Stimulated activated CD8-positive, alpha-beta memory T cell treated with anti-CD3 and anti-CD28 coated beads, Interleukin-15, amount 100 ng/mL, for 48 hours (primary cell): ENCODE measurements at places on chromosomes 11 and 22.

DNA sequence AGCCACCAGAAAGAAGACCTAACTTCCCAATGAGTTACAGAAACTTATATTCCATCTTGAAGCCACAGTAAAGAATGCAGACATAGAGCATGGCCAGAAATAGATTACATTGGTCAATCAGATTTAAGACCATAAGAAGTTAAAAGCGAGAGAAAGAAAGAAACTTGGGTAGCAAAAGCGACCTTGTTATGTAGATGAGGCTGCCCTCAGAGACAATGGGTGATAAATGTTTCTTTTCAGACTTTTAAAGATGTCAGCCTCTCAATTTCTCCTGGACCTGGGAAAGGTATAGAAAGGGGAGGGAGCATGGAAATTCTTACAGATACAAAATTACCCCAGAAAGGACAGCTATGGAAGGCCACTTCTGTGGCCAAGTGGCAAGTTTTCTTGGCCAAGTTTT is 732.6 kb upstream of the LUZP2 start:
- DNase-seq: no peak

GRCh38 chr11:120900643-120901042 is 123.3 kb upstream of the TBCEL start:
- DNase-seq: no peak

DNA sequence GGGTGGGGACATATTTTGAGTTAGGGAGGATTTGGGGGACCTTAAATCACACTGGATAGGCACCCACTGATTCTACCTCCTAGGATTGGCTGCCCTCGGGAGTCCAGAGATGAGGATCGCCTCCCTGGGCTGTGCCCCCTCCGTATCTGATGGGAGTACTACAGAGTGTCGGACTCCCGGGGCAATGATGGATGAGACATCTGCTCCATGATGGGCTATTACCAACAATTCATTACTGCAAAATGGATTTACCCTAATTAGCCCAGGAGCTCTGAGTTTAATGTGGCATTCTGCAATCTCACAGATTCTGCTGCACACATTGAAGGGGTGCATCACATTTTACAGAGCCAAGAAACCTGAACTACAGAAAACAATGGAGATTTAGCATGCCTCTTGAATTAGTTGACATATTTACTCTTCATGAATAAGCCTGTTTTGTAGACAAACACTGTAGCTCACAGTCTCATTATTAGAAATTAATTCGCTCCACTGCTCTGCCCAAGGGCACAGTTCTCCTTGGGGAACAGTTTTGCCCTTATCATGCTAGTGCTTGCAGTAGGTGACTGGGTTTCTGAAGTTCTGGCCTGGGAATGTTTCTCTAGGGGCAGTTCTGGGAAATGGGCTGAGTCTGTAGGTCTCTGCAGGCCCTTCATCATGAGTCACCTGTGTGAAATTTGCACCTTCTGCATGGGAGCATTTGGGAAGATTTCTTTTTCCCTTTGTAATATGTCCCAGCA is 217.1 kb upstream of the PLET1 start:
- DNase-seq: no peak

DNA sequence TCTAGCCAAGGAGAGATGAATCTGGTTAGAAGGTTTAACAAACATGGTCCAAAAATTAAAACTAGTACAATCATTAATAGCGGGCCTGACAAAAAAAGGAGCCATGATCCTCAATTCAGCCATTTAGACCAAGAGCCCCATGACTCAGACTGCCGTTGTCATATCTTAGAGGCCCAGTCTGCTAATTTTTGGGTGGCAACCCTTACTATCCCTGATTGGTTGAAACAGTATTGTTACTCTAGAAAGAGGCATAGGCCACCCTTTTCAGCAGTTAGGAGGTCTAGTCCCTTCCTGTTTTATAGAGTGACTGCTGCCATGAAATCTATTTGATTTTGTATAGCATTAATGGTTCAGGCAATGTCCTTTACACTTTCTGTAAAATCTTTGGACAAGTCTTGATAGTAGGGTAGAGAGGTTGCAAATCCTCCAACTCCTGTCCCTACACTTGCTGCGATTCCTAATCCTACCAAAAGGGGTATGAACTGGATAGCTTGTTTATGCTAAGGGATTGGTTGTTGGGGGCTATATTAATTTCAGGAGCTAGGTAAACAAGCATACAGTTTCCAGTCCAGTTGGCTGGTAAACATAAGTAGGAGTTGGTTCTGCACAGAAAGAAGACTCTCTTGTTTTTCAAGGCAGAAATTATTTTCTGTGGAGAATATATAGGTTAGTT is 1056.3 kb upstream of the CNTN5 start:
- no peak for DNase-seq

DNA sequence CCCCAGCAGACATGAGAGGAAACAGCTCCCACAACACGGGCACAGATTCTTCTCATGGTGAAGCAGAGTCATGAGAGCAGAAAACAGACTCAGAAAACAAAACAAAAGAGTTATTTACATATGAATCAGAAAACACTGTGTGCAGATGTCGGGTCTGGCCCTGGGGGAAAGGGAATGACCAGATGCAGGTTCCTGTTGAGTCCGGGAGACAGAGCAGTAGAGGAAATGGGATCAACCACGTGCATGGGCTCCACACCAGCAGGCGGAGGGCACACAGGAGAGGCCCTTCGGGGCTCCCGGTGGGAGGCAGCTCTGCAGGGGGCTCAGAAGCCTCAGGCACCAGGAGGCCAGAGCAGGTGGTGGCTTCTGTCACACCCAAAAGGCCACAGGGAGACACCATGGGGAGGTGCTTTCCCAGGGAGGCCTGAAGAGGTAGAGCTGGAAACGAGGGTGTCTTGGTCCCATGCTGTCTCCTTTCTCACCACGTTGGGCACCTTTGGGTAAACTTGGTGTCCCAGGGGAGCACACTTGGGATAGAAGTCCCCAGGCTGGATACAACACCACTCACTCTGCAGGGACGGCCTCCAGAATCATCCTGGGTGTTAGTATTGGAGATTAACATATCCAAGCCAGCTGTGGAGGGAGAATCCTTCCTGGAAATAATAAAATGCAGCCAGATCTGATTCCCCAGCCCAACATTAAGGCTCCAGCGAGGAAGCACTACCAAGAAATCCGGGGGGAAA is 764.7 kb downstream of the BRD1 start:
- no peak for DNase-seq

DNA sequence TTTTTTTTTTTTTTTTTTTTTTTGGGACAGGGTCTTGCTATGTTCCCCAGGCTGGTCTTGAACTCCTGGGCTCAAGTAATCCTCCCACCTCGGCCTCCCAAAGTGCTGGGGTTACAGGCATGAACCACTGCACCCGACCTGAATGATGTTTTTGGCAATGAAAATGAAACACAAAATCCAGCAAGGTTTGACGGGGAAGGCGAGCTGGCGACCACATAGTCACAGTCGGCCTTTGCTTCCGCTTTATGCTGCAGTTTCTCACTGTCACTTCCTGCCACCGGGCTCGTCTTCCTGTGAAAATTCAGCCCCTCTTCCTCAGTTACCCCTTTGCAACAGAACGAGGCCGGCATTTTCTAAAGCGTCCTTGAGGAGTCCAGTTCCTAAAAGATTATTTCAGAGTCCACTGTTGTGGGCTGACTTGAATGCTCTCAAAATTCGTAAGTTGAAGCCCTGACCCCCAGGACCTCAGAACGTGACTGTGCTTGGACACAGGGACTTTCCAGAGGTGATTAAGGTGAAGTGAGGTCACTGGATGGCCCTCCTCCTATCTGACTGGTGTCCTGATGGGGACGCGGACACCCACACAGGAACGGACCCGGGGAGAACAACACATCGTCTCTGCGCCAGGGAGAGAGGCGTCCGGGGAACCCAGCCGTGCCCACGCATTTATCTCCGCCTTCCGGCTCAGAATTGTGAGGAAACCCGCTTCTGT is 2.9 kb upstream of the BID start:
- peak; percentile 61 for DNase-seq

DNA sequence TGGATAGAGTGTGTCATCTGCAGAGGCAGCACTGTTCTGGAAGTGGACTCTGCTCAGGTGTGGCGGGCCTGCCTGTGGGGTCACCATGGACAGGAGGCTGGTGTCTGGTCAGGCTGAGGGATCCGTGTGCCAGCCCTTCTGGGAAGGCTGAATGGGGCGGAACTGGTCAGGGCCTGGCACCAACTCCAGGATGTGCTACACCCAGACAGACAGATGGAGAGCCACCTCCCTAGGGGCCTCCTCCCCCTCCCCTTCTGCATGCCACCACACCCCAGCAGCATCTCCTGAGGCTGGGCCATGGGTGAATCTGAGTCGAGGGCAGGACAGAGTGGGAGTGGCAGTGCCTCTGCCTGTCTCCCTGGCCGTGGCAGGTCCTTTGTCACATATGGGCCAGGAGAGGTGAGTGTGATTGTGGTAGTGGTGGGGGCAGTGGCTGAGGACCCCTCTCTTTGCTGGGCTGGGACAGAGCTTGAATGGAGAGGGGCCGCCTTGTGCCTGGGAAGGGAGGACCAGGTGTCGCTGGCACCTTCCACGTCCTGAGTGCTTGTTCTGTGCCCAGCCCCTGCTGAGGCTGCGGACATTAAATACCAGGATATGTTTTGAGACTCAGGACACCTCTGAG is 29.1 kb downstream of the ST3GAL4 start:
- no peak for DNase-seq

- DNase-seq: no peak
Observed at GRCh38 chr11:396948-397548, 3.0 kb downstream of the PKP3 start.

GRCh38 chr22:41668971-41669911 is 19.4 kb downstream of the SNU13 start:
- no peak for DNase-seq

DNA sequence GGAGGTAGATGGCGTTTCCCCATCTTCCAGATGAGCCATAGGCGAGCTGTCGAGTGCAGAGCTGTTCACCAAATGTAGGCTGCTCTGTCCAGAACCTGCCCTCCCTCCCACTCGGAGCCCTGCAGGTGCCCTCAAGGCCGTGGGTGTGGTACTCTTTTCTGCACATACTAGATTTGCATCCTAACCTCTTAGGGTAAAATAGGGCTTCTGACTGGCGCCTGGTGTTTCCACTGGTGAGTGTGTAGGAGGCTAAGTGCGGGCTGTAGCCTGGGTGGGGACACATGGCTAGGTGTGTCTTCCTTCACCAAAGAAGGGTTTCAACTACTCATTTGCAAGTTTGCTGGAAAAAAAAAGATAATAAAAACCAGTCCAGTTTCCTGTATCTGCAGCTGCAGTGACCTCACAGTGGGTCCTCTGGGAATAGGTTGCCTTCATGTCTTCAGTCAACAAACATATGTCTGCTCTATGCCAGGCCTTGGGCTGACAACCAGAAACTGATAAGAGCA is 8.5 kb downstream of the BIK start:
- no peak for DNase-seq

- DNase-seq: no peak
Observed at GRCh38 chr11:77193911-77194830, 66.1 kb downstream of the MYO7A start.

DNA sequence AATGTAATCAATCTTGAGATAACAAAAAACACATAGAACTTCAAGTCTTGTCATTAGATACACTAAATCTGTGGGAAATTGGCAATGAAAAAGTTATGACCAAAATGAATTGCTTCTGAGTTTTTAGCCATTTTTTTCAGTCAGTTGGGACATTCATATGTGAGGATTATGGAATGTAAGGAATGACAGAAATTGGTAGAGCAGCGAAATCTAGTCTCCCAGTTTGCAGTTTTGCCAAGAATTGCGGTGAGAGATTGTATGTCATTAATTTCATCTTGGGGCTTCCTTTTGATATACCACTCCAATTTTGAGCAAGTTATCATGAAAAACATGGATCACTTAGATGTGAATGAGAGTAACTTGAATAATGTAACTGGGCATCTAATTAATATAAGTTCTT is 49.9 kb downstream of the SIK2 start:
- no peak for DNase-seq

GRCh38 chr11:121953122-121953521 is 162.9 kb downstream of the BLID start:
- no peak for DNase-seq

GRCh38 chr11:119377961-119378667 is 3.4 kb downstream of the USP2 start:
- DNase-seq: no peak

DNA sequence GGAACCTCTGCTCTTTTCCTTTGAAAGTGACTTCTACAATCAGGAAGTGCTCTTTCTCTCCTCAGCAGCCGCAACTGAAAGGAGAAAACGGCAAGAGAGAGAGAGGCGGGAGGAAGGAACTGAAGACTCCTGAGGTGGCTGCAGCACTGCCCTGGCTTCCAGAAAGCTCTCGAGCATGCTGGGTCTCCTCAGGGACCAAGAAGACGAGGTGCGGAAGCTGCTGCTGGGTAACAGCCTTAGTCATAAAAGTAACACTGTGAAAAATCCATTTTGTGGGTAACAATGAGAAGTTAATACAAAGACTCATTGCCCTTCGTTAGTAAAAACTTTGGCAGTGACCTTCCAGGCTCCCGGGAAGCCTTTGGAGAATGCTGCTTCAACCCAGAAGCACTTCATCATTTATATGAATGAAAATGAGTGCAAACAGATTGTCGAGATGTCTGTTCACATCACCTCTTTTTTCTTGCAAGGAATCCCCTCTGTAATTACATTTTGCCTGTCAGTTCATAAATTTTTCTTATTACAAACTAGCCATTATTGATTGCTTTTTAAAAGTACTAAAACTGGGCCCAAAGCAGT is 473.4 kb downstream of the SOX6 start:
- no peak for DNase-seq

DNA sequence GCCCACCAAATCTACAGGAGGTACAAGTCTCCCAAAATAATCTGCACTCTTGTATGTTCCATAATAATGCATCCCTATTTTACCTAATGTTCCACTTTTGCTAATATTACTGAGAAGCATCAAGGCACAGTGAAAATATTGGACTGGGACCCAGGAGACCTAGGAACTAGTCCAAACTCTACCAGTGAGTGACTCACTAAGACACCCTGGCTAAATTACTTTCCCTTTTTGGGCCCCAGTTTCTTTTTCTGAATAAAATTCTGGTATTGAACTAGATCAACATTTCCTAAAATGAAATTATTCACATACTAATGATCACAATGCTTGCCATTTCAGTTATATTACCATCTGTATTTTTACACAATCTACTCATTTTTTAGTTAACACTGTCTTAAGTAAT is 19.6 kb downstream of the THAP12 start:
- no peak for DNase-seq

GRCh38 chr11:127027000-127027399 is 26.4 kb upstream of the KIRREL3 start:
- DNase-seq: no peak

DNA sequence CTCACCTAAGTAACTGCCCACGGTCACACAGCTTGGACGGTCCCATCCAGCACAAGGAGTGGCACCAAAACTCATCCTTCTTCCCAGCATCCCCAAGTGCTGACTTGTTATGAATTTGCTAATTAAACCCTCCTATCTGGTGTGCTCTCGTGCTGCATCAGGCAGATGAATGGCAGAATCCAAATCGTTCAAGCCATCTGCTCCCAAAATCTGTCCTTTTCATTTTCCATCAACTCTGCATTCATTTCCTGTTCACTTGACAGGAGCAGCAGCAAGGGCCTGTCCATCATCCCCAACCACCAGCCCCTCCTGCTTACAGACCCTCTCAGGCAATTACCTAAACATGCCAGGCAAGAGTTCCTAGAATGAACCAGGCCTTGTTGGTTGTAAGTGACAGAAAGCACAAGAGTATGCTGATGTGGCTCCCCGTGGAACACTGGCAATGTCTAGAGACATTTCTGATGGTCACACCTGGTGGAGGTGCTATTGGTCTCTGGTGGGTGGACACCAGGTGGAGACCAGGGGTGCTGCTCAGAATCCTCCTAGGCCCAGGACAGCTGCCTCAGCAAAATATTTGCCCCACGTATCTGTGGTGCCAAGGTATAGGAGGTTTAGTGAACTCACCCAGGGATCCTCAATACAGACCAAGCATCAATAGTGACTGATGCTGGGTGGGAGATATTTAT is 832.5 kb downstream of the TBC1D22A start:
- DNase-seq: no peak
